ENCODE measurements at places on chromosomes 4 and X. TPM values are rescaled to one million over a fixed set of nuclear protein-coding genes. Genes with fewer than 3 reads are reported as not detected.

The SCML2 gene
- 2.4 TPM for total RNA-seq

The PCSK1N gene
- 0.40 TPM for total RNA-seq

DNA sequence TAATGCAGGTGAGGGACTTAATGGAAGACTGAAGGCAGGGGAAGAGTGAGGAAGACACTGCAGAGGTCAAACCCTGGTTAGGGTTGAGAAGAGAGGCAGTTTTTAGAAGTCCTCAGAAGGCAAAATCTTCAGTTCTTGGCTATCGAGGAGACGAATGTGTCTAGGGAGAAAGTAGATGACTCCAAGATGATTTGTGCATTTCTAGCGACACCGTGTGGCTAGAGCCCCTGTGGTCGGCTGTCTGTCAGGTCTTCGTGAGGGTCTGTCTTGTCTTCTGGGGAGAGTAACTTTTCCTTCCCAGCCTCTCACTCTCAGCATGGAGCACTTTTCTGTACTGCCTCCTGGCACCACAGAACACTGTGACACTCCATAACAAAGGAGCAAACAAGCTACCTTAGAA is 458.1 kb downstream of the STIM2 start:
- peak; percentile 8 for DNase-seq

DNA sequence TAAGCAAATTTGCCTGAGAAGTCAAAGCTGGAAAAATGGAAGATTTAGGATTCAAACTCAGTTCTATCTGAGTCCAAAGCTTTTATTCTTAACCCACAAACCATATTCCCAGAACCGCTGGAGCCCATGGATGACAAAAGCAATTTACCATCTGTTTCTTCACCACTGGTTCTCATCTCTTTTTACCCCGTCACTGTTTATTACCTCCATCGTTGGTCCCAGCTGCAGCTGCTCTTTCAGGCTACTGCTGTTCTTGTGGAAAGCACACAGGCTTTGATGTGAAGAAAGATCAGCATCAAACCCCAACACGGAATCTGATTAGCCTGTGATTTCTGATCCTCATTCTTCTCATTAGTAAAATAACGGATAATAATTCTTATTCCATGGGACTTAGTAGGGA is 9.5 kb downstream of the FBXO8 start:
- no peak for DNase-seq

DNA sequence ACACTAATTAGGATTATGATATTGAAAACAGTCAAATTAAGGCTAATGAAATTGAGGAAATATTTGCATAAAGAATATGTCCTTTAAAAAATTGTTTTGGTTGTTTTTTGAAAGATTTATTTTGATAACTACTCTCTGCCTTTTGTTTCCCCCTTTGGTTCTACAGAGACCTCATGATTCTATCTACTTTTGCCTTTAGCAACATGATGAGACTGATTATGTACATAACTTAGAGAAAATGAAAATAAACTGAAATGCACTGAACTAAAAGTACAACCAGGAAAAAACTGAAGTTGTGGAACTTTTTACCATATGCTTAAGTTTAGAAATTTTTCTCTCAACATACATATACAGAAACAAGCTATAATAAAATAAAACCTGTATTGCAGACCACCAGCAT is 21.4 kb downstream of the EXOC1 start:
- no peak for DNase-seq

The LONRF3 gene
- total RNA-seq, result 0.29 TPM

The MAGEA3 gene
- not detected for total RNA-seq

The MAGIX gene
- 2.8 TPM for total RNA-seq
